ENCODE measurements at places on chromosomes 1 and 21. TPM values are rescaled to one million over a fixed set of nuclear protein-coding genes. Genes with fewer than 3 reads are reported as not detected.

- no peak for DNase-seq
These were observed 274.1 kb downstream of the FOXD2 start for GRCh38 chr1:47711848-47712492.

DNA sequence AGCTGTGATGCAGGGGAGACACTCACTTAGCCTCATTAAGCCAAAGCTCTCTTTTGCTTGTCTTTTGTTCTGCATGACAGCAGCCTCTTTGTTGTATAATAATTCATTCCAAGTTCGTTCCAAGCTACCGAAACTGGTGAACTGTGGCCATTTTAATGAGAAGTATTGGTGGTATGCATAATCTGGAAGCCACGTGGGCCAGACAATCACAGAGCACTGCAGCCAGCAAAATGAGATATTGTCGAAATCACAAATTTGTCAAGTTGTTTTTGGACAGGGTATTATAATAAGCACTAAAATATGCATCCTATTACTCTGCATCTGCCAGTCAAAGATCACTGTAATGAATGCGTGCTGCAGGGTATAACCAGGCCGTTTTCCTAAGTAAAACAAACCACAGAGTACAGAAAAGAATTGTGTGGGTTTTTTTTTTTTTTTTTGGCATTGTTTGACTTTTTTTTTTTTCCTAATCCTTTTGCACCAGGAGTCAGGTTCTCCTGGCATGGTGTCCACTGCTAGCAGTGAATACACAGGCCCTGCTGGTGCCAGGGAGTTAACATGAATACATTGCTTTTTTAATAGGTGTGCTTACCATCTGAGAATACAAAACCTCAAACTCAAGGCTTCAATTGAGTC, 423.9 kb downstream of the PTBP2 start:
- DNase-seq, result no peak

DNA sequence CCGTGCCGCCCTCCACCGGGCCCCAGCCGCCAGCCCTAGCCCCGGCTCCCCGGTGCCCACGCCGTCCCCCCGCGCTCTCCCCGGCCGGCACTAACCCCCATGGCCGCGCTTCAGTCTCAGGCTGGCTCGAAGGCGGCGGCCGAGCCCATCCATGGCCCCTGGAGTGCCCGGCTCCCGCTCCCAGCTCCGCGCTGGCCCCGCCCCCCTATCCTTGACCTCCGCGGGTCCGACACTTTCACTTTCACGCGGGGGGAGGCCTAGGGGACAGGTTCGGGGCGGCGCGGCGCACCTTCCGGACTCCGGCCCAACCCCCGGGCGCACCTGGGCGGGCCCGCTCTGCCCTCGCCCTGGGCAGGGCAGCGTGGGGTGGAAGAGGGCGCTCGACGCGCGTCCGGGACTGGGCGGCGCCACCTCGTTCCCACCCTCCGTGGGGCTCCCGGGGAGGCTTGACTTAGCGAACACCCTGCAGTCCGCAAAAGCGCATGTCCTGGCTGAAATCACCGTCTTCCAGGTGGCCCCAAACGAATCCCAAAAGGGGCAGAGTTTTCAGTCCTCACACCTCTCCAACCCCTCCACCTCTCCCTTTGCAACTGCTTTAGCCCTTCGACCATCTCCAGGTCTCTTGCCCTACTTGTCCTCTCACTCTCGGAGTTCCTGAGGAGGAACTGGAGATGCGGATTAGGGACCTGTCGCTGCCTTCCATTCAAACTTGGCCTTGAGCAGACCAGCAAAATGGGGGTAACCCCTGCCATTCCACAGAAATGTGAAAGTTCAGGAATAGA, 3.9 kb upstream of the DENND2D start:
- peak; percentile 91 for DNase-seq

DNA sequence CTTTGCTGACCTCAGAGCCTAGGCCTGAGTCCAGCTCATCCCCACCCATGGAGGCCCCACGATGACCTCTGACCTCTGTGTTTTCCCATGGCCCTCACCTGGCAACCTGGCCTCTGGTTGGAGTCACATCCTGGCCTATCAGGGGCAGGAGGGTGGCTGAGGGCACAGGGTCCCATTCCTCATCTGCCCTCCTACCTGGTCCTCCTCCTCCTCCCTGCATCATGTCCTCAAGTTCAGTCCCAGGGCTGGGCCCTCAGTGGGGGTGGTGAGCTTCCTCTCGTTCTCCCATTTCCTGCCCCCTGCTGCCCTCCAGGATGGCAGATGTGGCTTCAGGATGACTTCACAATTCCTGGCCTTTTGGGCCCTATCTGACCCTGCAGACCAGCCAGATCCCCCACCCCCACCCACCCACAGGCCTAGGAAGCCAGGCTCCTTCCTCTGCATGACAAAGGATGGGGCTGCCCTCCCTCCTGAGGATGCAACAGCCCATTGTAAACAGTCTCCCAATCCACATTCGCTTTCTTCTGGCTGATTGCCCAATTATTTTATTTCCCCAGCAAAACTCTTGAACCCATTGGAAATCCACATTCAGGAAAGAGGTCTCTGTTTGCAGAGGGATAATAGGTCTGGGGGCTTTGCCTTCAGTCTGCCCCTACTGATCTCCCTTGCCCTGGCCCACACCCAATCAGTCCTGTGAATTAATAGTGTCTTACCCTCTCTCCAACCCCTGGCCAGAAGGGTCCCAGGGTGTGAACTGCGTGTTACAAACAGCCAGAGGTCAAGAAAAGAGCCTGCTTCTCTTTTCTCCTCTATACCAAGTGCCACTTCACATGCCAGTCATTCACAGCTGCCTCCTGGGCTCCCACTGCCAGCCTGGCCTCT, 10.3 kb upstream of the LEFTY1 start:
- DNase-seq, result peak; percentile 6

DNA sequence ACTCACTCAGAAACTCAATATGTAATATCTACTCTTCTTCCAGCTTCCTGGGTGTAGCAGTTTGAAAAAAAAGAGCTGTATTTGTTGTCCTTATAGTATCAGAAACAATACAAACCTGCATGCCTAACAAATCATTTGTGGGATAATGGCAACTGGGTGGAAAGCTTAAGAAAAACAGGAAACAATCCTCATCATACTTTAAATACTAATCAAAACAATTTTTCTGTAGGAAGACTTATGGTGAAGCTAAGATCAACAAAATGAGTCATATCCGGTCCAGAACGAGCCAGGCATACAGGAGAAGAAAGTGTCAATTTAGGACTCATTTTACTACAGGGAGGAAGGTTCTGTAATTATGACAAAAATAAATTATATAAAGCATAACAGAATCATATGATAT, 181.8 kb upstream of the ADGRL4 start:
- no peak for DNase-seq

The MROH7 gene
- 11.8 TPM for total RNA-seq

- no peak for DNase-seq
These were observed 82.5 kb downstream of the ST3GAL3 start for GRCh38 chr1:43789604-43790550.

Measured in left colon (tissue), 2 donors.